ENCODE measurements at places on chromosomes 5 and 9.

DNA sequence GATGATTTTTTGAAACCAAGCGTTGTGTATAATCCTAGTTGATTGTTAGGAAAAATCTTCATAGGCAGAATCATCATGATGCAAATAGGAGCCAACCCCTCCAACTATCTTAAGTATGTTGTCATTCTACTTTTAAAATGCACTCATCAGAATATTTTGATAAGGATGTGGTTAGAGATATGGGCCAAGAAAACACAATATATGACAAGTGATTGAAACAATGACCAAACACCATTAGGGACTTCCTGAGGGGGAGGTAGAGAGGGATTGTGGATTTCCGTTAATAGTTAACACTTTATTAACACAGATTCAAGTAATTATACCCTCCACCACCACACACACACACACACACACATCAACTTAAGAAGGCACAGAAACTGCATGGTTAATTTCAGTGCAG lies 143.3 kb downstream of the ARSB start:
- no peak for DNase-seq

DNA sequence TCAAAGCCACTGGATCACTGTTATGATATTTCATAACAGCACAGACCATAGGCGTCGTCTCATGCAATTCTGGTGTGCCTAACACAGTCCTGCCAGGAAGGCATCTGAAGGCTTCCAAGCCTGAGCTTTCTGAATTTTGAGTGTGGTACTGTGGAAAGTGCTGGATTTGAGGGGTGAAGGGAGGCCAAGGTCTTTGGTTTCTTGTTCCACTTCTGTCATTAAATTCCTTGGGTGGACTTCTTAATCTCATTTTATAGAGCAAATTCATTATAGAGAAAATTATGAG lies 441.3 kb upstream of the PIK3R1 start:
- peak; percentile 25 for DNase-seq

DNA sequence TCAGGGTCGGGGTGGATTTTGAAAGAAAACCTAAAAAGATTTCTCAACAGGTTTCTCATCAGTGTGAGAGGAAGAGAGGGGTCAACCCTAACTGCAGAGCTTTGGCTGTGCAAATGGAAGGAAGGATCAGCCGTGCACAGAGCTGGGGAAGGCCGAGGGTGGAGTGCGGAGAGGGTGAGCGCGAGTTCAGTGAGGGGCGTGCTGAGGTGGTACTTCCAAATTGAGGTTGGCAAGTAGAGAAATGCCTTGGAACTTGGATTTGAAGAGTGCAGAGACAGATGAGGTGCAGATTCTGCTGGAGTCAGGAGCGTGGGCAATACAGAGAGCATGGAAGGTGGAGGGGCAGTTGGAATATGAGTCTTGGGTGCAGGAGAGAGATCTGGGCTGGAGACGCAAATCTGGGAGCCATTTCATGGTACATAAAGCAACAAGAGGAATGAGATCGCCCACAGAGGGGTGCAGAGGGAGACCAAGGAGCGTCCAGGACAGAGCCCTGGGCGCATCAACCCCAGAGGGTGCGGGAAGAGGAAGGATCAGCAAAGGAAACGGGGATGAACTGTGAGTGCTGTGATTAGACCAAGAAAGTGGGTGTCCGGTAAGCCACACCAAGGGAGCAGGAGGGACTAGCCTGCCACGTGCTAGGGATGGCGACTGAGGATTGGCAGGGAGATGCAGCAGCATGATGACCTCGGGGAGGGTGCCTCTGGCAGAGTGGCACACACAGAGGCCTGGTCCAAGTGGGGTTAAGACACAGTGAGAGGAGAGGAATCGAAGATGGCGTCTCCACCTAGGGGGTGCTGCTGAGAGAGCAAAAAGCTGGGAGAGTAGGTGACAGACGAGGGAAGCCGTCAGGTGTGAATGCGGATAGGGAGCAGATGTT lies 105.8 kb downstream of the ADAMTS2 start:
- no peak for DNase-seq

DNA sequence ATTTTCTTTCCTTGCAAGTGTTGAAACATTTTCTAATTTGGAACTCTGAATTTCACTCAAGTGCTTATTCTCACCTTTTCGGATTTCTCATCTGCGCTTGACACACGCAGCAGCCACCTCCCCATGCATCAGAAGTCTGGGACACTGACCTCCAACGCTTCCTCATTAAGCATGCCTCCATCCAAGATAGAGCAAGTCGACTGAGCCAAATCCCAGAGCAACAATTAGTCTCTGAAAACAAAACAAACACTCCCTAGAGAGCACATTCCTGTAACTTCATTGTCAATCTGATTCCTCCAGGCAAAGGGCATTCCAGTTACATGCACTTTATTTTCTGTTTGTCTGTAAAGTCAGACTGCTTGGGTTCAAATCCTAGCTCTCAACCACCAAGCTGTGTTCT lies 5.7 kb downstream of the CD180 start:
- no peak for DNase-seq

- peak; percentile 31 for DNase-seq
Observed at GRCh38 chr5:66814146-66814991, 218.2 kb downstream of the MAST4 start.

GRCh38 chr5:146860213-146860893 lies 18.2 kb downstream of the PPP2R2B start:
- DNase-seq, result no peak

- DNase-seq, result no peak
Observed at GRCh38 chr9:72278959-72279358, 86.0 kb downstream of the ZFAND5 start.

- peak; percentile 41 for DNase-seq
Observed at GRCh38 chr9:38066914-38067858, 1.8 kb downstream of the SHB start.

GRCh38 chr5:149485655-149486615 lies 65.3 kb downstream of the CSNK1A1 start:
- no peak for DNase-seq

GRCh38 chr9:136960212-136960937 lies 8.3 kb downstream of the LCN12 start:
- no peak for DNase-seq

- peak; percentile 42 for DNase-seq
Observed at GRCh38 chr5:7391814-7392692, 3.9 kb upstream of the ADCY2 start.
